ENCODE measurements at places on chromosomes 3 and 15.

DNA sequence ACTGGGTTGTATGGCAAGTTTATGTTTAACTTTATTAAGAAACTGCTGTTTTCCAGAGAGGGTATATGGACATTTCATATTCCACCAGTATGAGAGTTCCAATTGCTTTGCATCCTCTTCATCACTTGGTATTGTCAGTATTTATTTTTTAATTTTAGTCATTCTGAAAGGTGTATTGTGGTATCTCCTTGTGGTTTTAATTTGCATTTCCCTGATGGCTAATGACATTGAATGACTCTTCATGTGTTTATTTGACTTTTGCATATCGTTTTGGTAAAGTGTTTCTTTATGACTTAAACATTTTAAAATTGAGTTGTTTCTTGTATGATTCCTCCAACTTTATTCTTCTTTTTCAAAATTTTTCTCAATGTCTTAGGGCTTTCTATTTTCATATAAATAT lies 44.4 kb downstream of the IL1RAP start:
- no peak for DNase-seq

GRCh38 chr3:139529662-139530061 lies 9.9 kb downstream of the RBP1 start:
- DNase-seq = no peak

- DNase-seq = no peak
Measured at GRCh38 chr3:45100981-45101407, 45.2 kb downstream of the CDCP1 start.

DNA sequence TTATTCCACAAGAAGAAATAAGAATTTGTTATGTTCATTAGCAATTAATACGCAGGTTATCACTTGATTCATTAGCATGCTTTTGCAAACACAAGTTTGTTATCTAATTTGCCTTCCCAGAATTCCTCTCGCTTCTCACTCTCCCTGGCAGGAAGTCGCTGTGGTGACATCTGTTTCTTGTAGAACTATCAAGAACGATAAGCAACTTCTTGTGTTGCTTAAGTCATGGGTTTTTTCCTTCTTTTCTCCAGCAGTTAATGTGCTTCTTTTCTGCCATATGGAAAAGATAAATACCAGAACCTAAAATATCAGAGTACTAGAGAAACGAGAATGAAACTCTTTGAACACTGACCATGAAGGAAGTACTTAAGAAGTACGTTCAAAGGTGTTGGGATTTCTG lies 99.8 kb upstream of the CHMP2B start:
- no peak for DNase-seq

DNA sequence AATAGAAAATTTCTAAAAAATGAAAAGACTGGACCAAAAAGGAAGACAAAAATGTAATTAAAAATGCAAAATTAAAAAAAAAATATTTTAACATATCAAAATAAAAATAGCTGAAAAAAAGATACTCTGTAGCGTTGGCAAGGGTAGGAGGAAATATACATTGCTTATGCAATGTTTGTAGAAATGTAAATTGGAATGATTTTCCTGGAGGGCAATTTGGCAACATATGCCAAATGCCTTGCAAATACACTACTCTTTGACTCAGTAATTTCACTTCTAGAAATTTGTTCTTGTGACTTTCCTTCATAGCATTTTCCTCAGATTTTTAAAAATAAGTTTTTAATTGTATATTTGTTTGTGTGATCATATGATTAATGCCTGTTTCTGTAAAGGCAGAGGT lies 296.6 kb downstream of the ZNF621 start:
- no peak for DNase-seq
